GF-D8 (cell line): ENCODE measurements at places on chromosomes 4 and X.

DNA sequence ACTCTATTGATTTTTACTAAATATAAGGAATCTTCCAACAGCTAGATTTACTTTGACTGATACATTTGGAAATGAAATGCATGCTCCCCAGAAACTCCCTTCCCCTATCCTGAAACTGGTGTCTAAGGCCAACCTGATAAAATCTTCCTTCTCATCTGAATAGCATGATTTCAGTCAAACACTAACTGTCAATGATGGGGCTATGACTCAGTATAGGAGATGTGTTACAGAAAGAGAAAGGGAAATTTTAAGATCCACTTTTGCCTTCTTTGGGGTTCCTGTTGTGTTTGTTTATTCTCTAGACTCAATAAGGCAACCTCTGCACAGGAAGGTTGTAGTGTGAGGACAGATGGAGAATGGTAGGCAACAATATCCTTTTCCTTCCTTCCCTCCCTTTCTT is 160.7 kb downstream of the MOSPD2 start:
- DNase-seq: no peak

- no peak for DNase-seq
Measured at GRCh38 chr4:106062452-106062875, 167.2 kb downstream of the NPNT start.

- DNase-seq: no peak
Measured at GRCh38 chr4:123390846-123391456, 5.6 kb upstream of the SPRY1 start.

DNA sequence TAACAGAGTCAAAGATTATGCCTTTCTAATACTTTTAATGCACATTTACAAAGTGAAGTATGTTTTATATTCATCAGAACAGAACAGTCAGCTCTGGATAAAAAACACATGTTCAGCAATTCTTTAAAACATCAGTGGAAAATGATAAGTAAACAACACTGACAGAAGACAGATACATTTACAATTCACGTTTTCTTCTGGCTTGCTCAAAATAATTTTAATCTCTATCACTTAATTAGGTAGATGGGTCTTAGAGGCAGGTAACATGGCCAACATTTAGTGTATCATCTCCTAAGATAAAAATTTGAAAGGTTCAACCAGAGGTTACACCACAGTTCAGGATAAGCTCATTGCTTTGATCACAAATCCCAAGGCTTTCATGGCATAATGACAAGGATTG is 156.8 kb upstream of the MAB21L2 start:
- no peak for DNase-seq

- DNase-seq: no peak
Measured at GRCh38 chr4:173537613-173538147, 7.7 kb upstream of the HAND2 start.

GRCh38 chr4:844752-845232 is 18.9 kb upstream of the CPLX1 start:
- no peak for DNase-seq

- DNase-seq: no peak
Measured at GRCh38 chr4:6239486-6239885, 30.2 kb upstream of the WFS1 start.

DNA sequence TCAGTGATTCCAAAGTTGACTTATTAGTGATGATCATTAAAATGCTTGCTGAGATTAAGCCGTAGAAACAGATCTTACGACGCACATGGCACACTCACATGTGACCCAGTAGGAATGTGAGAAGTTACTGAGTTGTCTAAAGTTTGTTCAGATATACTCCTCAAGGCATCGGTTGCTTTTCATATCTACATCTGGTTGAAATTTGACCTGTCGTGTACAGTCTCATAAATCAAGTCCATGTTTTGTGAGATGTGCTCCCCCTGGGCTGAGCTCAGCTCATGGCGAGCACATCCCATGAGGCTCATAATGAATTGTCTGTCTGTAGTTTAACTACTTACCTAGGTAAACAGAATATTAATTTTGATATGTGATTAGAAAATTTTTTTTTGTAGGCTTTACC is 67.0 kb downstream of the TNIP2 start:
- no peak for DNase-seq

DNA sequence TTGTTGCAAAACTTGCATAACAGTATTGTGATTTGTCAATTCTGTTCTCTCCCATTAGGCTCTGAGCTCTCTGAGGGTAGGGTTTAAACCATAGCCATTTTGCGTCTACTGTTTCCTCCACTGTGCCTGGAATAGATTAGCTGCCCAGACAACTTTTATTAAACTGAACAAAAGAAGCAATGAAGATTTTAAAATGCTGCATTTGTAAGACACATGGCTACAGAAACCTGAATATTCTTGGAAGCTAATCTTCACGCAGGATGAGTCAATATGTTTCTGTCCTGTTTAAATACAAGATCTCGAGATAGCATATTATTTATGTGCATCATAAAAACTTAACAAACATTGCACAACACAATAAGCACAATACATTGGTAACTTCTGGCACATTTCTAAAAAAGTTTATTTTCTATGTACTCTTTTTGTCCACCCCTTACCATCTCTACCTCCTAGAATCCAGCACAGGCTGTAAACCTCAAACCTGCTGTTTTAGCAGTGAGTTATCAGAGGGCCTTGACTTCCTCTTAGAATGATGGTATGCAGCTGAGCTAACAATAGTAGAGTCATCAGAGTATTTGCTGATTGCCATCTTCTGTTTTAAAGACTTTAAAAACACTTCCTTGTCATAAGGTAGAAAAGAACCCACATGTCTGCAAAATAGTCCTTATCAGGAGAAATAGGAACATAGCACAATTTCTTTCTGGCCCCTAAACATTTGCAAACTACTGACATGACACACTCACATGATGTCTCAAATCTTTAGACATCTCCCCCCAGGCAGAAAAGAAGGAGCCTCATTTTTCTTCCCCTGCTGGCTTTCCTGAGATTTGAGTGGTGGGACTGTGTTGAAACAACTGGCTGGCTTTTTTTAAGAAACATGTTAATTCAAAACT is 10.6 kb upstream of the CCNG2 start:
- peak; percentile 50 for DNase-seq

GRCh38 chr4:75708218-75708691 is 16.1 kb upstream of the USO1 start:
- no peak for DNase-seq

DNA sequence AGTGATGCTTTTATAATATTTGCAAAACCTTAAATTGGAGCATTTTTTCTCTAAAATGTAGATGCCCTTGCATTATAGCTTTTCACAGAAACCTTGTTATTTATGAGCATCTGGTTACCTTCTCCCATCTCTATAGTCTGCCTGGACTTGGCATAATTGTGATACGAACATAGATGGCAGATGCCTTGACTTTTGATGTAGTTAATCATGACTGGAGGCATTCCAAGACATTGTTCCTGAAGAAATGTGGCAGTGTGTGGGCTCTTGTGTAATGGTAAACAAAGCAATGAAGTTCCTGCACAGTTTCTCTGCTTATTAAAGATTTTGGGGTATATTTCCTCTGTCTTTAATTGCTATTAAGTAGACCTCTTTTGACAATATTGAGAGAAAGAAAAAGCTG is 500.1 kb downstream of the PCDH19 start:
- no peak for DNase-seq

DNA sequence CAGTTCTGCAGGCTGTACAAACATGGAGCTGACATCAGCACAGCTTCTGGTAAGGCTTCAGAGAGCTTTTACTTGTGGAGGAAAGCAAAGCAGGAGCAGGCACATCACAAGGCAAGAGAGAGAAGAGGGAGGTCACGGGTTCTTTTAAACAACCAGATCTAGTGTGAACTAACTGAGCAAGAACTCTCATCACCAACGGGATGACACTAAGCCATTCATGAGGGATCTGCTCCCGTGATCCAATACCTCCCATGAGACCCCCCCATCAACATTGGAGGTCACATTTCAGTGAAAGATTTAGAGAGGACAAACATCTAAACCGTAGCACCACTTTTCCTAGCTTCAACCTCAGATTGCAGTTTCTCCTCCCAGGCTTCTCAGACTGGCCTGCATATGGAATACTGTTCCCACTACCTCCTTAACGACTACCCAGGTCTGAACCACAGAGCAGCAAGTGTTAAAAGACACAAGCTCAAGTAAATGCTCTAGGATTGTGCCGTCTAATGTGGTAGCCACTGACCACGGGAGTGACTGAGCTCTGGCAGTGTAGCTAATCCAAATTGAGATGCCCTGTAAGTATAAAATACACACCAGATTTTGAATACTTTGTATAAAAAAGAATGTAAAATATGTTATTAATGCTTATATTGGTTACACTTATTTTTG is 192.7 kb downstream of the PTTG2 start:
- no peak for DNase-seq

DNA sequence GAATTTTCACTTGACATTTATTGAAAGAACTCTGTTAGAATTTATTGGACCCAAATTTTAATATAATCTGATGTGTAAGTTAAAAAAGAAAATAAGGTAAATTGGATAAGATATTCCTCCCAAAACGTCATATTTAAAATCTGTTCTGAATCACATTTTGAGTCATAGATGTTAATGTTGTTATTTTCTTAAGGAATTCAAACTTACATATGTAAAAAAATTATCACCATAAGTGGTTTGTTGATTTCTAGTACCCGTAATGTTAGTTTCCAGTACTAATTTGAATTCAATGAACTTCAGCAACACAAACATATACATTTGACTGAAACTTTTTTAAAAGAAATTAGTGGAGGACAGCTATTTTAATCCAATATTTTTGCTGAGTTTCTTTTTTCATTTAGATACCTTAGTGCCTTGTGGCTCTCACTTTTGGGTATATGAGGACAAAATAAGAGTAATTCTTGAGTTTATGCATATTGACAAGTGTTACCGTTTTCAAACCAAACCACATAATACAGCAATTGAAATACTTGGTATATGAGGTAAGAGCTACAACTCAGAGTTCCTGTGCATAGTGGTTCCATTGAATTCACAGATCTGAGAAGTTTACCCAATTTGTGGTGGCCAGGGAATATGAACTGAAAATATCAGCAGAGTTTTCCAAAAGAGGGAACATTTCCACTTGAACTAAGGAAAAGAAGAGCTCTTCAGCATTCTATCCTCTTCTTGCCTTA is 71.8 kb downstream of the C4orf46 start:
- no peak for DNase-seq

DNA sequence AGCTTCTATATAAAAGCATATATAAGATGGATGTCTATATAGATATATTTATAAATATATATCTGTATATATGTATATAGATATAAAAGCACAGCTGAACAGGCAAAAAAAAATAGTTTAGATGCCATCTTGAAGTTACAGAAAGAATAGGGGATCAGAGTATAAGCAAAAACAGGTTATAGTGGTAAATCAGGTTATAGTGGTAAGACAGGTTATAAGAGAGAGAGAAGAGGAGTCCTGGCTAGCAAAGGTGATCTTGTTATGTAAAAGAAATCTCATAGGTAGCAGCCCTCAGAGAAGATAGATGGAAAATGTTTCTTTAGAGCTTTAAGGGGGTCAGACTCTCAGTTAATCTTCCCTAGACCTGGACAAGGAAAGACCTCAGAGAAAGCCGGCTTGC is 1263.1 kb downstream of the PCDH7 start:
- DNase-seq: no peak

DNA sequence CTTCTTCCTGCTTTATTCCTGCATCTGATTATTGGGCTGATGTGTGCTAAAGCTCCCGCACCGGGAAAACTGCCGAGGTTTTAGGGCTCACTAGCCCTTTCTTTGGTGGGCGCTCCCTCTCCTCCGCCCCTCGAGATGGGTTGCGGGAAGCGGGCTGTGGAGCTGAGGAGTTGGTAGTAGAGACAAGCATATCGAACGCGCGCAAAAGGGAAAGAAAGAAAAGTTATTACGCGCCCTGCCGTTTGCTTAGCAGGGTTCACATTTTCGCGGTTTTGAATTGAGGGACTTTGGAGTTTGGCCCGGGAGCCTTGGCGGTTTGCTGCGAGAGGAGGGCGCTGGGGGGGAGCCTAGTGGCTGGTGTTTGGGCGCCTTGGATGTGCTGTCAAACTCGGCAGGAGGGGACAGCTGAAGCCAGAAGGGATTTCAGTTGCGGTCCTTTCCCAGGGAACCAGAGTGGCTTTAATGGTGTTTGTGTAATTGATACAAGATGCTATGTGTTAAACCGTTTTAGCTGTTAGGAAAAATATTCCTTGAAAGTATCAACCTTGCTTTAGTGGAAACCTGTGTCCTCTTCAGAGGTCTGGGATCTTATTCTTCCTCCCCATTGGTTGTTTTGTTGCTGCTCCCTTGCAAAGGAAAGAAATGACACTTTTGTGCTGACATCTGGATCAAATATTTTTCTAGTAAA is 1.1 kb downstream of the GAB1 start:
- DNase-seq: no peak

GRCh38 chr4:111930659-111931058 is 214.6 kb upstream of the FAM241A start:
- no peak for DNase-seq

GRCh38 chr4:2459589-2460349 is 9.1 kb upstream of the RNF4 start:
- no peak for DNase-seq

GRCh38 chr4:166386491-166387360 is 513.7 kb downstream of the TLL1 start:
- no peak for DNase-seq

DNA sequence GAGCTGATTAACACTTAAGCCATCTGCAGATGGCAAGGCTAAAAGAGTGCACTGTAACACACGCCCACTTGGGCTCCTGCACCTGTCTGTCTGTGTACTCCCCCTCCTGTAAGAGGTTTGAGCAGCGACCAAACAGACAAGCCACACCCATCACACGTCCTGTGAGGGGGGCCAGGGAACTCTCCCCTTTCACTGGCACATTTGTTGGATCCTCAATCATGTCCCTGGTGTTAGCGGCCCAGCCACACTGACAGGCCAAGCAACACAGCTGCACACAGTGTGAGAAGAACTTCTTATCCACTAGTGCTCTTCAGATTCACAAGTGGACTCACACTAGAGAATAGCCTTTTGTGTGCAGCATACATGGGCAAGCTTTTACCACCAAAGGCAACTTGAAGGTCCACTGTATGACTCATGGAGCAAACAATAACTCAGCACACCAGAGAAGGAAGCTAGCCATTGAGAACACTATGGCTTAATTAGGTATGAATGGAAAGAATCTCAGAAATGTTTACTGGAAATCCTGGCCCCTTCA is 29.1 kb upstream of the UTP14A start:
- no peak for DNase-seq

DNA sequence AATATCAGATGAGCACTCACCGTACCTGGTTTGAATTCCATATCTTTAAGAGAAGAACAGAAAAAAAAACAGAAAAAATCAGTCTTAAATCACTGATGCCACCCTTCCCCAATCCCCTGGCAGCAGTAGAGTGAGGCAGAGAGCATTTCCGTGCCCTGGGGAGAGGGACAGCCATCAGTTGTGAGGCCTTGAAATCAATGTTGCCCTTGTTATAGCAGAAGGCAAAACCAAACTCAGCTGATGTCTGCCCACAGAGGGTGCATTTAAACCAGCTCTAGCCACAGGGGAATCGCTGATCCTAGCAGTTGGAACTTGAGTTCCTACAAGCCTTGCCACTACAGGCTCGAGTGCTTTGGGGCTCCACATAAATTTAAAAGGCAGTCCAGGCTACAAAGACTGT is 338.5 kb upstream of the FMR1 start:
- no peak for DNase-seq

- DNase-seq: no peak
Measured at GRCh38 chr4:120049732-120050494, 16.7 kb downstream of the MAD2L1 start.

- no peak for DNase-seq
Measured at GRCh38 chr4:11496351-11496829, 67.7 kb upstream of the HS3ST1 start.
